ENCODE measurements at places on chromosomes 5 and 9.

GRCh38 chr5:35804201-35804653, 52.5 kb upstream of the IL7R start:
- DNase-seq: no peak

- DNase-seq: no peak
Observed at GRCh38 chr5:95969651-95970358, 8.2 kb upstream of the ELL2 start.

- DNase-seq: peak; percentile 25
Observed at GRCh38 chr5:127320032-127320965, 29.7 kb downstream of the MEGF10 start.

- DNase-seq: no peak
Observed at GRCh38 chr5:116315531-116315930, 230.7 kb downstream of the COMMD10 start.

- DNase-seq: no peak
Observed at GRCh38 chr5:127634007-127634406, 14.9 kb upstream of the CTXN3 start.

- DNase-seq: no peak
Observed at GRCh38 chr9:24698881-24699518, 153.3 kb upstream of the IZUMO3 start.

DNA sequence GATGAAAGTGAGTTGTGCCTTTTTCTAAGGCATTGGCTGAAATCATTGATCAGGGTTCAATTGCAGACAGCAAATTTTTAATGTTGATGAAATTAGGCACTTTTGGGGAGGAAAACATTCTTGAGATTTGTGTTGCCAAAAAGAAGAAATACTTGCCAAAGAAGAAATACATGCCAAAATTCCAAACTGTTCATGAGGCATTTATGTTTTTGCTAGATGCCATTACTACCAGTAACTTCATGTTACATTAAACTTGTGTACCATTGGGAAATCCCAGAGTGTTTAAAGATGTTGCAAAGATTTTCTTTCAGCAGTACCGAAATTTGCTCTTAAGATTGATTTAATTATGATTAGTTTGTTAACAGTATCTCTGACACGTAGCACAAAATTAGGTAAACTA, 7.0 kb downstream of the XRCC4 start:
- no peak for DNase-seq

DNA sequence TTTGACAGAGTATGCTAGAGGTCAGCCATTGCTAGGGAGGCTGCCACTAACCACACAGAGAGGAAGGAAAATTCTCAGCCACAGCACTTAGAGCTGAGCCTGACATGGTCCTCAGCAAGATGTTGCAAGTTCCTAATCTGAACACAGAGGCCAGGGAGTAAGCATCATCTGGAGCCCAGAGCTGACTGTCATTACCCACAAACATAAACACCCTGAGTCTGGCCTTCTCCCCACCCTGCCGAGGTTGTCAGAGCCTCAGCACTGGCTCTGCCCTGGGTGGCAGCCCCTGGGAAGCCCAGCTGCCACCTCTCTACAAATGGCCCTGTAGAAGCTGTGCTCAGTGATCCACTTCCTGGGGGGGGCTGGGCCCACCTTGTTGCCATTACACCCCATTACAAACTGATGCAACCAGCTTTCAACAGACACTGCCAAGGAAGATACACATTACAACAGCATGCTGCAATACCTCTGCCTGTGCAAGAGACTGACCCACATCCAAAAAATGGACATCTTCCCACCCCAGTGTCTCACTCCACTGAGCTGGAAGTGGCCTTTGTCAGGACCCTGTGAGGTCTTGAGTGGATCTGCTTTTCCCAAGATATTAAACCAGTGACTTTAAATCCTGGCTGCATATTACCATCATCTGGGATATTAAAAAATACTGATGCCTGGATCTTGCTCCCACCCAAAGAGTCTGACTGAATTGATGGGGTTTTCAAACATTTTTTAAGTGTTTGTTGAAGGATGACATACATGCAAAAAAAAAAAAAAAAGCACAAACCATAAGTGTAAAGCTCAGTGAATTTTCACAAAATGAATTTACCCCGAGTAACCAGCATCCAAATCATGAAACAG, 33.0 kb downstream of the IRF1 start:
- DNase-seq: no peak

DNA sequence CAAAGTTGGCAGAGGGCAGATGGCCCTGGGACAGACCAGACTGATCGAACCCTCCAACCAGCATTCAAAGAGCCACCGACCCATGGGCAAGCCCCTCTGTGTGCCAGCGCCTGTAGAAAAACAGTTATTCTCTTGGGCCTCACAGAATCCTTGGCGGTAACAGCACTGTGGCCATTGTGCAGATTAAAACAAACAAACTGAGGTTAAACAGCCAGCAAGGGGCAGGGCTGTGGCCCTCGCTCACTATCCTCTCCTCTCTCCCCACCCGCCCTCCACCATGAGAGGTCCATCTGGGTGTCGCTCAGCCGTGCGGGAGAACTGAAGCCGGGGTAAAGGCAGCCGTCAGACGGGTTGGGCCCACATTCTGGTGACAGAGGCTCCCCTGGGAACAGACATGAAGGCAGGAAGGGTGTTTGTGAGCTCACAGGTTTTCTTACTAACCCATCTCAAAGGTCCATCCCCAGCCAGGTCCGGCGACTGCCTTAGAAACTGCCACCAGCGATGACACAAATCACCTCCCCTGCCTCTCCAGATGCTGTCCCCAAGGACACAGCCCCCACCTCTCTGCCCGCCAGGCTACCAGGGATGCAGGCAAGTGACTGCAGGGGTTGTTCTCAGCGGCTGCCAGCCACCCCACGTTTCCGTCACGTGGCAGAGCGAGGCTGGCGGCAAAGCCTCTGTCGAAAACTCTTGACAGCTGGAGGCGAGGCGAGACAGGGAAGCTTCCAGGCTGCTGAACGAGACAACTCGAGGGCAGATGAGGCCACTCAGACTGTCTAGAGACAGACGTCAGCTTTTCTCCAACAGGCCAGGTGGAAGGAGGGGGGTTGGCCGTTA, 75.8 kb upstream of the SARDH start:
- no peak for DNase-seq

DNA sequence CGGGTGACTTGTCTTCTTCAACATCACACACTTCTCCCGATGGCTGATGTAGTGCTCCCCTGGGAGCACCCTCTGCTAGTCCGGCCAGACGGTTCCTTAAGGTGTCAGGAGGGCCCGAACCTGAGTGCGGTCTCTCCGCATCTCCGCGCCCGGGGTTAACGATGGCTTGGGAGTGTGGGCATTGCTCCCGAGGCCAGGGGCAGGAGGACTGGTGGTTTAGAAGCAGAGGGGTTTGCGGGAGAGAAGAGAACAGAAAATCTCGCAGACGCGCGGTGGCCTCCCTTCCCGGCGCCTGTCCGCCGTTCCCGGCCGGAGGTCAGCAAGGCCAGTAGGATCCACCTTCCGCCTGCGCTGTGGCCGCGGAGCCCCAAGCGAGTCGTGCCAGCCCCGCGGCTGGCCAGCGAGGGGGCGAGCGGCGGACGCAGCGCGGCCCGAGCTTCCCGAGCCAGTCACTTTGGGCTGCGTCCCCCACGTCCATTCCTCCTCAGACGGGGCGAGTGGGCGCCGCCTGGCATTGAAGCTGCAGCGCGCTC, 700 bp downstream of the CDO1 start:
- DNase-seq: no peak

GRCh38 chr5:83857341-83857740, 136.7 kb upstream of the HAPLN1 start:
- no peak for DNase-seq

GRCh38 chr9:5516453-5517220, 6.3 kb downstream of the PDCD1LG2 start:
- no peak for DNase-seq

DNA sequence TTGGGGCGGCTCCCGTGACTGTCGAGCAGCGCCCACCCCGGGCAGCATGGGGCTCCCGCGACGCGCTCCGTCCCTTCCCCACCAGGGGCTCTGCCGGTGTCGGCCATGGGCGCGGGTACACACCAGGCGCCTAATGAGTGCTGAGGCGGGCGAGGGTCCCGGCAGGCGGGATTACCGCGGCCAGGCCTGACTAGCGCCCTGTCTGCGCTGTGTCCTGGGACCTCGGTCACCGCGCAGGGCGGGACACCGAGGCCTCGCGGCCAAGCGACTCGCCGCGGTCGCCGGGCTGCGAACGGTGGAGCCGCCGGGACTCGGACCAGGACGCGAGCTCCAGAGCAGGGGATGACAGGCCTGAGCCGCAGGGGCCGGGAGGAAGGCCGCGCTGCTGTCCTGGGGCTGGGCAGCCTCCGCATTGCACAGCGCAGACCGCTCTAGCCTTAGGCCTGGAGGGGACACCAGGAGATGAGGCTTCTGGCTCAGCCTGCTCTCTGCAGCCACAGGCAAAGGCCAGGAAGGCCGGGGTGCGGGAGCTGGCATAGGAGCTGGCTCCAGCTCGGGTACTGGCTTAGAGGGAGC, 14.1 kb downstream of the LCN10 start:
- no peak for DNase-seq

DNA sequence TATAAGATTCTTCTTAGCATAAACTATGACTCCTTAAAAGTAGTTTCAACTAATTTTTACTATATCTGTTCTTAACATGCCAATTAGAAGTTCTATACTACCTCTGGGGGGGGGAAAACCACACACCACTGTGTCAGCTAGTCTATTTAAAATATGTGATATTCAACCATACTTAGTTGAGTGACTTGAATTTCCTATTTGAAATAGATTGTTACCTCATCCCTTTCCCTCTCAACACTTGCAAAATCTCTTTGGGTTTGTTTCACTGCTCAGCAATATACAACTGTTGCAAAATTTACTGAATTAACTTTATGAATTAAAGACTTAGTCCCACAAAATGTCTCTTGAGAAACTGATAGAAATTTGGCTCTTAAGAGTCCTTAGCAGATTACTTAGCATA, 151.1 kb upstream of the POU5F2 start:
- DNase-seq: no peak

DNA sequence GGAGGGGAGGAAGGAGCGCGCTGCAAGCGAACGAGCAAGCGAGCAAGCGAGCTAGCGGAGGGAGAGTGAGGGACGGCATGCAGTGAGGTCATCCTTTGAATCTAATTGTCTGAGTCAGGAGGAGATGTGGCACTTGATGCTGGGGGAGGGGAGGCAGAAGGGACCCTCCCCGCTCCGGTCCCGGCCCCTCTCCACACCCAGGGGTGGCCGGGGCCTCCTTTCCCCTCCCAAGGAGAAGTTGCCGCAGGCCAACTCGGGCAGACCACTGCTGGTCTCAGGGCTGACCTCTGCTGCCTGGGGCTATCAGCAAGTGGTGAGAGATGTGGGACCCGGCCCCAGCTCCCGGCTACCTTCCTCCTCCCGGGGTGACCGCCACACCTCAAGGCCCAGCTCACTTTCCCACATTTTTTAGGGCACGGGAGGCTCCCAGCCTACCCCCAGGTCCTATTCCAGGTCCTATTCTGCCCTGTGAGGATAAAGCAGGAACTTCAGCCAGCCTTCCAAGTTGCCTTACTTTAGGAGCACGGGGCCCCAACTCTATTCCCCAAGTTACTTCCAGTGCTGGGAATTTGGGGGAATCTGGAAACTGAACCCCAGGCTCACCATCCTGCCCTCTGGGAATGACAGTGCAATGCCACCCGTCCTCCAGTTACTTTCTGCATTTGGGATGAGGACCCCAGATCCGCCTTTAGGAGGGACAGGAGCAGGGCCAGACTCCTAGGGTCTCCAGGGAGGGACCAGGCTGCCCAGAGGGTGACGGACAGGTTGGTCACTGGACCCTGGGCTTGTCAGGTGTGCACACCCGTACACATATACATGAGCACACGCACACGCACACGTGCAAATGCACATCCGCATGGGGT, 11.1 kb downstream of the CNTFR start:
- DNase-seq: no peak

DNA sequence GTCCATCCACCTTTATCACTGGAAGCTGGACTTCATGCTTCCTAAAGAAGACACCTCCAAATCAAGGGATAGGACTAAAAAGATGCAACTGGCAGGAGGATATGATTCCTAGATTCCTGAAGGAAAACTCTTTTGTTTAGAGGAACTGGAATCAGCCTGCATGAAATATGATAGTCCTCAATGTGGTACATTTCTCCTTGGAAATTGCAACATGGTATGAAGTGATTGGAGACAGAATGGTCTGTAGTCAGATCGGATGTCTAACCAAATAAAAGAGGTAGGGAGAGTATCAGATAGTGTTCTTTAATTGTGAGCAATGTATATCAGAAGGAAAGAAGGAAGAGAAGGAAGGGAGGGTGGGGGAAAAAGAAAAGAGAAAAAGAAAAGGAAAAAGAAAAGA, 116.1 kb upstream of the FSTL4 start:
- DNase-seq: no peak

- no peak for DNase-seq
Observed at GRCh38 chr9:99069075-99069474, 35.8 kb upstream of the TGFBR1 start.

DNA sequence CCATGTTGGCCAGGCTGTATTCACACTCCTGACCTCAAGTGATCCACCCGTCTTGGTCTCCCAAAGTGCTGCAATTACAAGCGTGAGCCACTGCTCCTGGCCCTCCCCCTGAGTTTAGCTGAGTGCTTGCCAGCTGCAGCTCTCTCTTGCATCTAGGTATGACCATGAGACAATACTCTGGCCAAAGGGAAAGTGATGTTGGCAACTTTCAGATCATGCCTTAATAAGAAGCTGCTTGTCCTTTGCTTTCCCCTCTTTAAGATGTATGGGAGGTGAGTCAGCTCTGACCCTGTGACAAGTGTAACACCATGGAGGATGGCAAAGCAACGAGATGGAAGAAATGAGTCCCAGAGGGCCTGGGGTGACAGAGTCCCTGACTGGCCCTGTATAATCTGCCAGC, 18.7 kb upstream of the DCAF12 start:
- no peak for DNase-seq

DNA sequence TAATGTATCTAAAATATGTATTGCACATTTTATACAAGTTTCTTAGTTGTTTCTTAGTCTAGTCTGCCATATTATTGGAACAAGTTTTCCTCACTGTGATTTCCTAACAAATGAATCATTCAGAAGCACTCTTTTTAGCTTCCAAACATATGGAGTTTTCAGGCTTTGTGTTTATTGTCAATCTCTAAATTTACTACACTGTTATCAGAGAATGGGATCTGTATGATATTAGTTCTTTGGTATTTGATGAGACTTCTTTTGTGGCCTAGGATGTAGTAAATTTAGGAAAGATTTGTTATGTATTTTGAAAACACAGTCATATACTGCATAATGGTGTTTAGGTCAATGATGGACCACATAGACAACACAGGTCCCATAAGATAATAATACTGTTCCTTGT, 25.7 kb downstream of the SREK1IP1 start:
- DNase-seq: no peak

DNA sequence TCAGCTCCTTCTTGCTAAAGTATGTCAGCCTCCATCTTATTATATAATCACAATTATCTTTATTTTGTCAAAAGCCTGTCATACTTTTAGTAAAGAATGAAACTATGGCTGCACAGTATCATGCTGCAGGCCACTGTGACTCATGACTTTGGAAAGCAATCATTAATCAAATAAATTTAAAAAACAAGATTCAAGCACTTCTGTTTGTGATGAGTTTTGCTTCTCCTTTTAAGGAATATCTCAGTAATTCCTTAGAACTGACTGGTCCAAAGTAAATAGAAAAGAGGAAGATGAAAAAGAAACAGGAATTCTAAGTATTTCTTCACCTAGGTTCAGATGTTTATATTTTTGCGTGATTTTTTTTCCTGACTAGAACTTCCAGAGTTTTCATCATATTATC, 83.1 kb downstream of the EDIL3 start:
- DNase-seq: no peak

- no peak for DNase-seq
Observed at GRCh38 chr9:29958469-29958868, 2385.2 kb upstream of the C9orf72 start.

- DNase-seq: no peak
Observed at GRCh38 chr9:113879911-113880310, 3.8 kb downstream of the ZNF618 start.

GRCh38 chr5:10384483-10384882, 31.0 kb downstream of the MARCHF6 start:
- no peak for DNase-seq

All from NCI-H526 treated with DMSO at 0.1 percent for 48 hours (cell line).